Activated T-helper 2 cell treated with anti-CD3 and anti-CD28 coated beads, Interferon-gamma antibody, Interleukin-2, Interleukin-4, amounts not matched to agents 10 μg/mL and 5 μg/mL and 100 μg/mL, durations not matched to agents 14 hours and 24 hours and 36 hours (primary cell): ENCODE measurements at places on chromosomes 6 and 20. TPM values are rescaled to one million over a fixed set of nuclear protein-coding genes. Genes with fewer than 3 reads are reported as not detected.

GRCh38 chr6:12601881-12602280, 114.7 kb upstream of the PHACTR1 start:
- no peak for DNase-seq
- peaks cover 4% of the 10 kb centered on the region for H3K4me1 ChIP-seq
- H3K36me3 ChIP-seq: no peaks in the 10 kb centered on the region

GRCh38 chr6:130838951-130839350, 11.7 kb downstream of the SMLR1 start:
- H3K4me1 ChIP-seq: no peaks in the 10 kb centered on the region
- no peak for DNase-seq
- no peaks in the 10 kb centered on the region for H3K36me3 ChIP-seq
- H3K27ac ChIP-seq: no peak overlapping the region

DNA sequence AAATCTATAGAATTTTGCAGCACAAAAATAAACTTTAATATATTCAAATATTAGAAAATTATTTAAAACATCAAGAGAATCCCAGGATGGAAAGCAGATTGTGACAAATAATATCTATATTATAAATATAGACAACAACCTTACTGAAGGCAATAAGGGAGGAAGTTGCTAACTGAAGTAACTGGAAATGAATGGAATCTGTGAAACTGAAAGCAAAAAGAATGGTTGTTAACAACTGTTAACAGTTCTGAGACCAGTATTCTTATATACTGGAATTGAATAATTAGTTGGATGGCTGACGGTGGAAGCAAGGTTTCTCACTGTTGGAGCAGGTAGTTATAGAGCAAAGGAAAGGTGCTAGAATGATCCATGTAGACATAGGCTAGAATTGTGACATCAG, 220.4 kb downstream of the PLCB1 start:
- H3K36me3 ChIP-seq: no peaks in the 10 kb centered on the region
- H3K4me1 ChIP-seq: peaks cover 2% of the 10 kb centered on the region
- DNase-seq: no peak
- H3K4me3 ChIP-seq: no peak overlapping the region

- no peak overlapping the region for H3K27ac ChIP-seq
- DNase-seq: no peak
- no peaks in the 10 kb centered on the region for H3K4me1 ChIP-seq
- H3K4me3 ChIP-seq: no peak overlapping the region
- H3K27me3 ChIP-seq: no peaks in the 10 kb centered on the region
- no peaks in the 10 kb centered on the region for H3K36me3 ChIP-seq
Observed at GRCh38 chr20:39356908-39357307, 394.8 kb downstream of the DHX35 start.

- H3K36me3 ChIP-seq: peaks cover 3% of the 10 kb centered on the region
- H3K4me1 ChIP-seq: peaks cover 50% of the 10 kb centered on the region
- DNase-seq: no peak
- peak overlapping the region; percentile 47 for H3K27ac ChIP-seq
Observed at GRCh38 chr20:13338999-13339411, 117.9 kb downstream of the ISM1 start.

ADGRG6 gene
- 0.07 TPM in 1 of 2 replicates, not detected in the other for total RNA-seq

- no peaks in the 10 kb centered on the region for H3K27me3 ChIP-seq
- no peak for DNase-seq
- no peak overlapping the region for H3K4me3 ChIP-seq
- H3K36me3 ChIP-seq: peaks cover 87% of the 10 kb centered on the region
- H3K27ac ChIP-seq: no peak overlapping the region
Observed at GRCh38 chr6:158677906-158678578, 28.2 kb downstream of the SYTL3 start.

DNA sequence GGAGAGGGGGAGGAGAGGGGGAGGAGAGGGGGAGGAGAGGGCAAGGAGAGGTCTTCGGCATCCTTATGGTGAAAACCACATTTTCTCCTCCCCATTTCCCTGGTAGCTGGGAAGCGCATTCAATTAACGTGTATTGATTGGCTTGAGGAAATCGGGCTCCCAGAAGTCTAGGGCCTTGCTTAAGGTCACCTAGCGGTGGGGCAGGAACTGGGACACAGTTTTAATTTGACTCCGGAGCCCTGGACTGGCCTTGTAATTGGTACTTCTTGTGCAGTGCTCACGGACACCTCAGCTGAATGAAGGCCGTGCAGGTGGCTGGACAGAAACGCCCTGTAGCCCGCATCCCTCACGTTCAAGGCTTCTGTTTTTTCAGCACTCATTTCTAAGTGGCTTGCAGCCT, 42.8 kb downstream of the CTCFL start:
- no peak overlapping the region for H3K4me3 ChIP-seq
- peaks cover 6% of the 10 kb centered on the region for H3K4me1 ChIP-seq
- H3K36me3 ChIP-seq: no peaks in the 10 kb centered on the region
- no peak overlapping the region for H3K27ac ChIP-seq

MAFB gene
- 0.83 and 1.1 TPM in 2 replicates for total RNA-seq

- DNase-seq: no peak
- no peak overlapping the region for H3K27ac ChIP-seq
- H3K4me3 ChIP-seq: no peak overlapping the region
- H3K27me3 ChIP-seq: no peaks in the 10 kb centered on the region
Observed at GRCh38 chr20:40571639-40572038, 117.4 kb downstream of the MAFB start.

CASS4 gene
- total RNA-seq: 4.6 and 4.7 TPM in 2 replicates

DNA sequence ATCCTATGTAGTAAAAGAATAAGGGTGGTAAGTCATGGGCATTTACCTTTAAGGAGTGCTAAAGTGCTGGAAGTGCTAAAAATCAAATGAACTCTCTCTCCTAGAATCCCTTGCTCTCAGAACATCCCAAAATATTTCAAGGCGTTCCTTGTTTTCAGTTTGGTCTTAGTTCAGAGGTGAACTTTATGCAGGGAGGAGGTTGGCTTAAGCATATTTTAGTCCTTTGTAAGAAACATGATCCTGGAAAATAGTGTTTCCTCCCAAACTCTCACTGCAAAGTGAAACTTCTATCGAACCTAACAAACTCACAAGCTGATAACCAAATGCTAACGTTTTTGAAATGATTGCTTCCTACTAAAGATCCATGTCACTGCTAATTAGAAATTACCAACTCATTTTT, 231.4 kb downstream of the FOXC1 start:
- H3K27ac ChIP-seq: no peak overlapping the region
- no peak for DNase-seq
- no peak overlapping the region for H3K4me3 ChIP-seq

CTNNBL1 gene
- 100 and 108 TPM in 2 replicates for total RNA-seq

GRCh38 chr20:52402950-52403349, 211.4 kb upstream of the ZFP64 start:
- H3K36me3 ChIP-seq: no peaks in the 10 kb centered on the region
- no peak overlapping the region for H3K27ac ChIP-seq
- no peak for DNase-seq
- H3K27me3 ChIP-seq: no peaks in the 10 kb centered on the region
- H3K4me1 ChIP-seq: peaks cover 30% of the 10 kb centered on the region

GRCh38 chr6:139277161-139277560, 14.6 kb downstream of the TXLNB start:
- DNase-seq: no peak
- H3K27me3 ChIP-seq: no peaks in the 10 kb centered on the region
- H3K4me3 ChIP-seq: no peak overlapping the region
- no peak overlapping the region for H3K27ac ChIP-seq
- H3K36me3 ChIP-seq: no peaks in the 10 kb centered on the region
- peaks cover 22% of the 10 kb centered on the region for H3K4me1 ChIP-seq

DNA sequence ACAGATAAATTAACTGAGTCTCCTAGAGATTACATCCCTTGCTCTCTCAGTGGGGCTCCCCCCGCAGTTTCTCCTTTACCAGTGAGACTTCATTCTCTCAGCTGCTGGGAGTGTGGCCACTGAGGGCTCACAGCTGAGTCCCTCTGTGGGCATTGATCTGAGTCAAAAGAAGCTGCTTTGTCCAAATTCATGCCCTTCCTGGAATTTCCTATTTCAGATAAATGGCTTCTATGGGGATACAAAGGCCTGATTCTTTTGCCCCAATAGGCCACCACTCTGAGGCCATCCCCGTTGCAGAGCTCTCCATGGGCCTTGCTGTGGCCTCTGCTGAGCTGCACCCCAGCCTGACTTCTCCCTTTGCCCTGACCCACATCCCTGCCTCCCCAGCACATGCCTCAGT, 10.0 kb downstream of the CST5 start:
- no peaks in the 10 kb centered on the region for H3K36me3 ChIP-seq
- no peak overlapping the region for H3K27ac ChIP-seq
- no peak for DNase-seq
- H3K27me3 ChIP-seq: peaks cover 28% of the 10 kb centered on the region
- H3K4me1 ChIP-seq: peaks cover 5% of the 10 kb centered on the region
- no peak overlapping the region for H3K4me3 ChIP-seq

DNA sequence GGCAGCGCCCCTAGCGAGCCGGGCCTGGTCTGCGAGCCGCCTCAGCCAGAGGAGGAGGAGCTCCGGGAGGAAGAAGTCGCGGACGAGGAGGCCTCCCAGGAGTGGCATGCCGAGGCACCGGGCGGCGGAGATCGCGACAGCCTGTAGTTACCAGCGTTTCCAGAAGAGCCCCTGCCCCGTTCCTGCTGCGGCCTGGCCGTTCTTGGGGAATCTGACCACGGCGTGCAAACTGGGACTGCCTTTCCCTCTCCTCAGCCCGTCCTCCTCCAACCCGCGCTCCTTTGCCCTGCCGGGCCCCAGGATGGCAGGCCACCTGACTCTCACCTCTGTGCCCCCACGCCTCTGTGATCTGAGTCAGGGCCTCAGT, 802 bp downstream of the HDGFL1 start:
- H3K4me1 ChIP-seq: no peaks in the 10 kb centered on the region
- no peak overlapping the region for H3K27ac ChIP-seq
- no peak overlapping the region for H3K4me3 ChIP-seq

DNA sequence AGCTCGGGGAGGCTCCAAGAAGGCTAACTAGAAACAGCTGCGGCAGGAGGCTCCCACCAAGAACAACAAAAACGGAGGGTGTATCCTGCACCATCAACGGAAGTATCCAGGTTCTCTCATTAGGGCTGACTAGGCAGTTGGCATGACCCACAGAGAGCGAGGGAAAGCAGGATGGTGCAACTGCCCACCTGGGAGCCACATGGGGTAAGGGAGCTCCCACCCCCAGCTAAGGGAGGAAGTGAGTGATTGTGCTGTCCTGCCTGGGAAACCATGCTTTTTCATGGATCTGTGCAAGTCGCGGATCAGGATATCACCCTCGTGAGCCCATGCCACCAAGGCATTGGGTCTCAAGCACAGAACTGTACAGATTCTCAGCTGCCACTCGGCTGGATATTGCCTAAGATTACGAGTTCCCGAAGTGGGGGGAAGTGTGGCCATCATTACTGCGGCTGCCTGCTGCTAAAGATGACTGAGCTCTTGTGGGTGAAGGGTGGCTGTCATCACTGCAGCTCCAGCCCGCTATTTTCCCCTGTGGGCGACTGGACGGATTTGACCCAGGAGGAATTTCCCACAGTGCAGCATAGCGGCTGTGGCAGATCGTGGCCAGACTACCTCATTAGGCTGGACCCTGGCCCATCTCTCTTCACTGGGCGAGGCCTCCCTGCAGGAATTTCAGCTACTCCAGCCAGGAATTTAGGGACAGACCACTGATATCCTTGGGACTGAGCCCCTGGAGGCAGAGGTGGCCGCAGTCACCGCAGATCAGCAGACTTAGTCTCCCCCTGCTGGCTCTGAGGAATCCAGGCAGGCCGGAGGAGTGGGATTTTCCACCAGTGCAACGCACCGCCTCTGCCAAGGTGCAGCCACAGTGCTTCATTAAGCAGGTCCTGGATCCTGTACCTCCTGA, 515.7 kb downstream of the FRK start:
- H3K4me3 ChIP-seq: no peak overlapping the region
- no peaks in the 10 kb centered on the region for H3K27me3 ChIP-seq
- DNase-seq: no peak
- H3K36me3 ChIP-seq: no peaks in the 10 kb centered on the region
- H3K27ac ChIP-seq: no peak overlapping the region

BCAS1 gene
- total RNA-seq: not detected in 2 replicates

DNA sequence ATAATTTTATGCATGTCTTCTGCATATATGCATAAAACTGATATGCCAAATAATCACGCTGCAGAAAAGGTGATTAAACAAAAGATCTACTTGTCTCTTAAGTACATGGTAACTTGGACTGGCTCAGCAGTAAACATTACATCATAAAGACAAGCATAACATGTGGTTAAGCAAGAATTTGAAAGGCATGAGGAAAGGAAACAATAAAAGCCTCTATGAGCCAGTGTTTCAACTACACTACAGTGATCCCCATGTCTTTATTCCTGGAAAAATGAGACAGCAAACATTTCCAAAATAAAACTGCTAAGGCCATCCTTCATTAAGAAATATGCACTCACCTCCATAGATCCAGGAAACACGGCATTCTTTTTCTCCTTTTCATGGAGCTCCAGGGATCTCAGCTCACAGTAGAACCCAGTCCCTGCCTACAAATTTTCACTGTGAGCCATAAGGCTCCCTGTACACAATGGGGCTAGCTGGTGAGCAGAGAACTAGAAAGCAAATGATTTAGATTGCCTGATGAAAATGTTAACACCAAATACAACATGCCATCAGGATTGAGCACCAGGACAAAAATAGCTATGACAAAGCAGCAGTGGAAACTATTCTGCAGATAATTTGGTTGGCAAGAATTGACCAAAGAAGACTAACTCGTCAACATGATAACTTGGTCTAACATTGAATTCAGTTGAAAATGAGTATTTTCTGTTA, 156.1 kb downstream of the COL21A1 start:
- H3K36me3 ChIP-seq: no peaks in the 10 kb centered on the region
- no peaks in the 10 kb centered on the region for H3K4me1 ChIP-seq
- no peak overlapping the region for H3K27ac ChIP-seq
- DNase-seq: no peak

DNA sequence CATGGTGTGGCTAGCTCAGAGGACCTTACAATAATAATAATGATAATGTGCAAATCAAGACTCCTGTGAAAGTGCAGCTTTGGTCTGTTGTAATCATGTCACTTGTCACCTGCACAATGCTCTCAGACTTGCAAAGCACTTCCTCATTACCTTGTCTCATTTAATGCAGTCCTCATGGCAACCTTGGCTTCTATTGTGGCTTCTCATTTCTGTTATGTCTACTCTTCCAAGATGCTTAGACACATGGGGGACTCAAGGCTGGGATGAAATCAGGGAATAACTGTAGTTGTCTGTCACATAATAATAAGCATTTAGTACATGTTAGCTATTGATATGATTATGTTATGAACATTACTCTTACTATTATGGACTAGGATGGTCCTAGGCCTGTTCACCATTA, 484.2 kb downstream of the PTPRT start:
- H3K27ac ChIP-seq: no peak overlapping the region
- H3K27me3 ChIP-seq: no peaks in the 10 kb centered on the region
- DNase-seq: no peak
- H3K36me3 ChIP-seq: no peaks in the 10 kb centered on the region
- no peaks in the 10 kb centered on the region for H3K4me1 ChIP-seq

GRCh38 chr6:33863084-33863483, 59.3 kb upstream of the MLN start:
- H3K36me3 ChIP-seq: no peaks in the 10 kb centered on the region
- no peak for DNase-seq
- H3K4me3 ChIP-seq: no peak overlapping the region

SGK2 gene
- total RNA-seq: 0.25 and 0.32 TPM in 2 replicates
